Stimulated activated CD8-positive, alpha-beta memory T cell treated with anti-CD3 and anti-CD28 coated beads, Interleukin-15, amount 100 ng/mL, for 4 hours (primary cell): ENCODE measurements at places on chromosomes 1 and 21.
A peak's percentile ranks its signal among the peaks of the same experiment; 100 is the strongest.

DNA sequence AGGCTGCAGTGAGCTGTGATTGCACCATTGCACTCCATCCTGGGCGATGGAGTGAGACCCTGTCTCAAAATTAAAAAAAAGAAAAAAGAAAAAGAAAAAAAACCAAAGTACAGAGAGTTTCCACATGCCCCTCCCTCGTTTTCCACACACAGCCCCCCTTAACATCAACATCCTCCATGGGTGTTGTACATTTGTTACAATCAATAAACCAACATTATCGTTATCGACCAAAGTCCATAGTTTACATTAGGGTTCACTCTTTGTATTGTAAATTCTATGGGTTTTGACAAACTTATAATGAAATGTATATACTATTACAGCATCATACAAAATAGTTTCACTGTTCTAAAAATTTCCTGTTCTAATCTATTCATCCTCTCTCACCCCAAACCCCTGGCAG lies 15.9 kb upstream of the TINAGL1 start:
- no peak for DNase-seq

- no peak for DNase-seq
Observed at GRCh38 chr1:39380036-39380435, 111.4 kb upstream of the BMP8A start.

DNA sequence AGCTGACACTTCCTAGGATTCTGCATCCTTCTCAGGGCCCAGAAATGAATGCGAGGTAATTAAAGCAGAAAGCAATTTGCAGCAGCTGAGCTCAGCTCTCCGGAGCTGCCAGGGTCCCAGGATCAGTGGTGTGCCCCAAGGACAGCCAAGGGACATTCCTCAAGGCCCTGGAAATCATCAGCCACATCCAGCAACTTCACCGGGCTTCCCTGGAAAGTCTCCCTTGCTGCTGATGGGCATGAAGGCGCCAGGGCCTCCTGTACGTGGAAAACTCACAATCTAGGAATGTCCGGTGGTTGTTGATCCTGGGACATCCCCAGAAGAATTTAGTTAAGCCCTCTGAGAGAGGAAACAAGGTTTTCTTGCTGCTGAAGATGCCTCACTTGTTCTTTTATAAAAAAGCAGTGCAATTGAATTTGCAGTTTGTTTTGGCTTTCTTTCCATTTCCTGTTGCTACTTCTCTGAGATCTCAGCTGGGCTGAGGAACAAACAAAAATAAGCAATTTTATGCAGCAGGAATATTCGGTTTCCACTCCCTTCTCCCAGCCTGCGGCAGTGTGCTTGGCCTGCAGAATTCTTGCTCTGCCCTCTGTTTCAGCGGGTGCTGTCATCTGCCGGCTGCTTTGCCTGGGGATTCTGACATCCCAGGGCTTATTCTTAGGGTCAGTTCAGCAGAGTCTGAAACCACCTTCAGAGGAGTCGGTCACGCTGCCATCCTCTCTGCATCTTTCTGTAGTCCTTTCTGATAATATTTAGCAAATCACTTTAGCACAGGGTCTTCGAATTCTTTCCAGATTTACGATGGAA lies 85.9 kb downstream of the TCP10L start:
- no peak for DNase-seq

DNA sequence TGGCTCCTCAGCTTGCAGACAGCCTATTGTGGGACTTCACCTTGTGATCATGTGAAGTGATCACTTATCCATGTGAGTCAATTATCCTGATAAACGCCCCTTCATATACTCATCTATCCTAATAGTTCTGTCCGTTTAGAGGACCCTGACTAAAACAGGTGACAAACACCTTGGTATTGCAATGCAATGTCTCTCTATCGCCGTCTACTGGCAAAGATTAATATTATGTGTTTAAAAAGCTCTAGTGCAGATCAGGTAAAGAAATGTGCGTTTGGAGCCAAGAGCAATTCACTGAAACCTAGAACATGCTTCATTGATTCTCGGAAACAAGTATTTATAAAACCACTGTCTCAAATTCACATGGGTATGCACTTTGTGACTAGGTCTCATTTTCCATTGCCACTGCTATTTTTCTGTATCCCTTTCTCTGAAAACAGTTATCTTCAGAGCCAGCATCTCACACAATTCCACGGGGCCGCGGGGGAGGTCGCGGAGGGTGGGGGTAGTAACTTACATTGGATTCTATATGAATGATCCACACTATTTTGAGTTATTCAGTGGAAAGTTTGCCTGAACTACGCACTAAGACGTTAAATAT lies 554.6 kb upstream of the NCAM2 start:
- DNase-seq: no peak

DNA sequence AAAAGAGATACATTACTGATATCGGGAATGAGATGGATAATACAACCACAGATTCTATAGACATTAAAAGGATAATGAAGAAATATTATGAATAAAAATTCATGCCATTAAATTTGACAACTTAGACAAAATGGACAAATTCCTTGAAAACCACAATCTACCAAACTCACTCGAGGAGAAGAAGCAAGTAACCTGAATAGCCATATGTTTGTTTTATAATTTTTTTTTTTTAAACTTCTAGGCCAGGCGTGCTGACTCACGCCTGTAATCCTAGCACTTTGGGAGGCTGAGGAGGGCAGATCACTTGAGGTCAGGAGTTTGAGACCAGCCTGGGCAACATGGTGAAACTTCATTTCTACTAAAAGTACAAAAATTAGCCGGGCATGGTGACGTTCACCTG lies 327.9 kb downstream of the VAV3 start:
- no peak for DNase-seq

DNA sequence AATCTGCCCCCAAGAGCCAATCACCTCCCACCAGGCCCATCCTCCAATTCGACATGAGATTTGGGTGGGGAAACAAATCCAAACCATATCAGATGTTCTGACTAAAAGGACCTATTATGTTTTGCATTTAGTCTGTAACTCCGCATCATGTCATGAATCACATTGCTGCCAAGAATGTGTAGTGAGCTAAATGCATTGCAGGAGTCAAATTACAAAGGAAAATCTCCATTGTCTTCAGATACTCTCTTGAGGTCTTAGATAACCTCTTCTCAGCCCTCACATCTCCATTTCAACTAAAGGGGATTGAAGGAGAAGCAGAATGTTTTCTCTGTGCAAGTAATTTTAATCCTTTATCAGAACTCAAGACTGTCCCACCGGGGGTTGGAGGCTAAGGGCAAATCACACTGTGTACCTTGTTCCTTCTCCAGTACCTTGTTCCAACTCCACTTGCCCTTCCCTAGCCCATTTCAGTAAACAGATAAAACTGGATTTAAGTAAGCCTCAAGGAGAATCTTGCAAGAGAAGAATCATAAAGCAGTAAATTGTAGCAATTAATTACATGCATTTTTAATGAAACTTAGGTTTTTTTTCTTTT lies 34.1 kb downstream of the EXTL2 start:
- no peak for DNase-seq

GRCh38 chr1:54376430-54377039 lies 29.7 kb downstream of the SSBP3 start:
- no peak for DNase-seq

DNA sequence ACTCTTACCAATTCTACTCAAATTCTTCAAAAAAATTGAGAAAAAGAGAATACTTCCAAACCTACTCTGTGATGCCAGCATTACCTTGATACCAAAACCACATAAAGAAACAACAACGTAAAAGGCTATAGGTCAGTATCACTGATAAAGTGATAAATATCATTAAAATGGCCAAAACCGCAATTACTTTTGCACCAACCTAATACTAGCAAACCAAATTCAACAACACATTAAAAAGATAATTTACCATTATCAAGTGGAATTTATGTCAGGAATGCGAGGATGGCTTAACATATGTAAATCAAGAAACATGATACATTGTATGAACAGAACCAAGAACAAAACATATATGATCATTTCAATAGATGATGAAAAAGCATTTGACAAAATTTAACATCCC lies 7.0 kb downstream of the SPAG17 start:
- DNase-seq: no peak

GRCh38 chr1:14238472-14239307 lies 359.8 kb upstream of the KAZN start:
- DNase-seq: no peak

DNA sequence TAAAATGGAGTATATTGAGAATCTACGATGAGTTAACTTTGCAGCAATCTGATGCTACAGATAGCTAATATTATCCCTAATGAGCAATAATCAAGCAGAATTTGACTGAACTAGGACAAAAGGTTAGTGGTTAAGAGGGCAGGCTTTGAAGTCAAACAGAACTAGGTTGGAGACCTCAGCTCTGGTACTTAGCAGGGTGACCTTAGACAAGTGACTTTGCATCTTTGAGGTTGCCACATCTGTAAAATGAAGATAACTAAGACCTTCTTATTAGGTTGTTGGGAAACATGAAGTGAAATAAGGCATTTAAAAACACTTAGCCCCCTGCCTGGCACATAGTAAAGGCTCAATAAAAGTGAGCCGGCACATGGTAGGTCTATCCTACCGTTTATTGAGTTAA lies 4.3 kb upstream of the FUCA1 start:
- no peak for DNase-seq

DNA sequence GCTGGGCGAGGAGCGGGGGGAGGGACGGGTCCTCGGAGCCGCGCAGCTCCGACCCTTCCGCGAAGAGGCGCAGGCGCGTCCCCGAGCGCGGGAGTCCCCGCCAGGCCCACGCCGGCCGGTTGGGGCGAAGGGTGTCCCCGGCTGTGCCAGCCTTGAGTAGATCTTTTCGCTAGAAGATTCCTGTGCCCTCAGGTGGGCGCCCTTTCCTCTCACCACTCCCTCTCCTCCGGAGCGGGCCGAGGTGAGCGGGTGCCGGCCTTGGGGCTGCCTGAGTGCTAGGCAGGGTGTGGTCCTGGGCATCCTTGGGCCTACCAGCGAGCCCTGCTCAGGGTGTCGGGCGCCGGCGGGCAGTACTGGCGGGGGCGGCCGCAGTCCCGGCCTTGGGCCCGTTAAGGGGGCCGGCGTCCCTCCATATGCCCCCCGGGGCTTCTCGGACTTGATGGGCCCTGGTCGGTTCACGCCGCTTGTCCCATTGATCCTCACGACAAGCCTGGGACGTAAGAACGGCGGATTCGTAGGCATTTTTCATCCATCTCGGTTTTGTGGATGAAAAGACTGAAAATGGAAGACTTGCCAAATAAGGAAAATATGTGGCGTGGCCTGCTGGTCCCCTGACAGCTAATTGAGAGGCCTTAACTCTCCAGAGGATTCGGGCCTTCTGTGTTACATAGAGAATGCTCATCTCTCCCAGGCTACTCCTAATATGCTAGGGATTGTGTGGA lies 712 bp downstream of the DEGS1 start:
- DNase-seq: peak; percentile 18

DNA sequence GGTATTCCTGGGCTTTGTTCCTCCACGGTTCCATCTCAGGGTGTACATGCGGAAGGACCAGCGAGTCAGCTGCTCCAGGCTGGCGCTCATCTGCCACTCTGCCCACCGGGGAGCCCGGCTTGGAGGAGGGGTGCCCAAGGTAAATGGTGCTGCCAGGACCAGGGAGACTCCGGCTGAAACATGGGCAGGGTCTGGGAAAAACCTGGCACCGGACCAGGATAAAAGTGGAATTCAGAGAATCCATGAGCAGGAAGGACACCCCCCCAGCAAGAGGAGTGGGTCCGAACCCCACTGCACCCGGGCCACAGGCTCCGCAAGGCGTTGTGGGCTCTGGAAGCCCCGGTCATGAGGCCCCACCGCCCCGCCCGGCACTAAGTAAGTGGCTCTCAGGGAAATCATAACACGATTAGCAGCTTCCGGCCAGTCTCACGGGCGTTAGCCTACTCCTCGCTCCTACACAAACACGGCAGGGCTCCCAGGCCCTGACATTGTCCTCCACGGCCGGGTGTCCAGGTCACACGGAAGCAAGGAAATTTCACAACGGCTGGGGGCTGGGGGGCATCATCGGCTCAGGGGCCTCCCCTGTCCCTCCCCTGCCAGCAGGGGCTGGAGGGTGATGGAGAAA lies 21.1 kb downstream of the MEGF6 start:
- no peak for DNase-seq

DNA sequence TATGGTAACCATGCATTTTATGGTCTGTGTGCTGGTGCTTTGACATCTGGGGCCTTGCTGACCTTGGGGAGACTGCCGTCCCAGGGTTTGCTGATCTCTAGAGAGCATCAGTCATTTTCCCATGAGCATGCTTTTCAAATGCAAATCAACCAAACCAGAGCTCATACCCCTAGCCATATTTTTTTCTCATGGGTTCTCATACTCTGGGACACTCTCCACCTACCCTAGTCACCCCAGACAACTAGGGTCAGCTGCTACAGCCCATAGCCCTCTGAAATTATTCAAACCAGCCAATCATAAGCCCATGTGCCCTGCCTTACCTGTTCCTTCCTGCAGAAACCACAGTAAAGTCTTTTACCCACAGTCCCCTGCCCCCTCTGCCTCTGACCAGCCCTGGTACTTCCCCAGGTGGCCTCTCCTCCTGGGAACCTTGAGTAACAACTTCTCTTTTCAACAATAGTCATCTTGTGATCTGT lies 132.0 kb downstream of the MAP3K21 start:
- no peak for DNase-seq
